ENCODE measurements at places on chromosomes 6 and 20.

DNA sequence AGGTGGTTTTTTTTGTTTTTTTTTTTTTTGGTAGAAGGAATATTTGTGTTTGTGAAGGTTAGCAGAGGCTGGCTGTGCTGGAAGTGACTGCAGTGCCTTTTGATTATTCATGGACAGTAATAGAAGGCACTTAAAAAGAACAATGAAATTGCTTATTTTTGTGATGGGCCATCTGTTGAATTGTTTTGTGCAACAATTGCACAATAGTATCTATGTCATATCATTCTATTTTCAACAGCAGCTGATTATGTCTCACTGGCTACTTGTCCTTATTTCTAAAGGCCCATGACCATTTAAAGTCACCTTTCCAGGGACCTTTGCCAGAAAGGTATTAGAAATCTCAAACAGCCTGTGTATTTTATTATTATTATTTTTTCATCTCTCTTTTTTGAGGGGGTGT lies 70.6 kb downstream of the AFG1L start:
- no peak for DNase-seq

DNA sequence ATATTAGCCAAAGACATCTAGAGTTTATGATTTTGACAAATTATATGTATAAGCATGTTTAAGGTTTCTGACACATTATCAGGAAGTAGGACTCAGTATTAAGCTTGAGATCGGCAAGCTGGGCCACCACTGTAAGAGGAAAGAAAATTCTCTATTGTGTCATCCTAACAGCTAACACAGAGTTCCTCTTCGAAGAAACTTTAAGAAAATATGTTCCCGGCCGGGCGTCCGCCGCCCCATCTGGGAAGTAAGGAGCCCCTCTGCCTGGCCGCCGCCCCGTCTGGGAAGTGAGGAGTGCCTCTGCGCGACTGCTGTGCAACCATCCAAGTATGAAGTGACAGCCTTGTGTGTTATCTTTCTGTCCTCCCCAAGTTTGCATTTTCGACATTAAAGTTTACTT lies 23.0 kb downstream of the USP49 start:
- DNase-seq = no peak

GRCh38 chr20:20292472-20292871 lies 75.4 kb upstream of the INSM1 start:
- DNase-seq = no peak

- peak; percentile 97 for DNase-seq
These were observed 116.4 kb downstream of the MYLK4 start for GRCh38 chr6:2634139-2634964.

GRCh38 chr20:4713401-4713800 lies 8.3 kb upstream of the PRND start:
- DNase-seq = no peak

DNA sequence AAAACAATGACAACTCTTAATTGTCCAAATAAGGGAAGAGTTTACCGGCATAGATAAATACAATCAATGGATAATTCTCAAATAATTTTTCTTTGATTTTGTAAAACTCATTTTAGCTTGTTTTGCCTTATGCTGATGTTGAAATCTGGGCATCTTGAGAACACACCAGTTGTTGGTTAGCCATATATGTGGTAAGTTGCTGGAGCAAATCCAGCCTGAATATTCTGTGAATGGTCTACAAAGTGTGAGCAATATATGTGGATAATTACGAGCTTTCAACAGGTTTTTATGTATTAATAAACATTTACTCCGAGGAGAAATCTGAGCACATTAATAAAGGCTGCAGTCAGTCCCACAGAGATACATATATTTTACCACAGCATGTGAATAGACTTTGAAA lies 423.6 kb downstream of the BCKDHB start:
- DNase-seq = no peak

- no peak for DNase-seq
These were observed 1.5 kb downstream of the PTPRT start for GRCh38 chr20:43188234-43188653.

DNA sequence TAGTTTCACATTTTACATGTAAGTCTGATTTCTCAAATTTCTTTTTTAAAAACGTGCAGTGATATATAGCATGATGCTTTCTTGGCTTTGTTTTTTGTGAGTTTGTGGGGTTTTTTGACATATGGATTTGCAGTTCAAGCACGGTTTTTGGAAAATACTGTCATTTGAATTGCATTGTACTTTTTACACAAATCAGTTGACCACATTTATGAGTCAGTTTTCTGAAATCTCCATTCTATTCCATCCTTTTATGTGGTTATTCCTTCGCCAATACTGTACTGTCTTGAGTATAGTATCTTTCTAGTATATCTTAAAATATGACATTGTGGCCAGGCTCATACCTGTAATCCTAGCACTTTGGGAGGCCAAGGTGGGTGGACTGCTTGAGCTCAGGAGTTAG lies 890.0 kb upstream of the CITED2 start:
- DNase-seq = no peak

DNA sequence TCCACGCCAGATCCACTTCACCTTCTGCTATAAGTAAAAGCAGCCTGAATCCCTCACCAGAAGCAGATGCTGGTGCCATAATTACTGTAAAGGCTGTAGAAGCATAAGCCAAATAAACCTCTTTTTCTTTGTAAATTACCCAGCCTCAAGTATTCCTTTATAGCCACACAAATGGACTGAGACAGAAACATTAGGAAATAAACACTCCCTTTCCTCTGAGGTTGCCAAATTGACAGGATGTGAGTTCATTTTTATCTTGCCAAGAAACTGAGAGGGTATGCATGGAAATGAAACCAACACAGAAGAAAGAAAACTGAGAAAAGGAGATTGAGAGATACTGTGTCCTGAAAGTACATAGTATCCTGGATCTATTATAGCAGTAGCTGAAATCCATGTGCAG lies 481.2 kb downstream of the HAO1 start:
- DNase-seq = no peak

- no peak for DNase-seq
These were observed 51.8 kb upstream of the APCDD1L start for GRCh38 chr20:58566981-58567380.

DNA sequence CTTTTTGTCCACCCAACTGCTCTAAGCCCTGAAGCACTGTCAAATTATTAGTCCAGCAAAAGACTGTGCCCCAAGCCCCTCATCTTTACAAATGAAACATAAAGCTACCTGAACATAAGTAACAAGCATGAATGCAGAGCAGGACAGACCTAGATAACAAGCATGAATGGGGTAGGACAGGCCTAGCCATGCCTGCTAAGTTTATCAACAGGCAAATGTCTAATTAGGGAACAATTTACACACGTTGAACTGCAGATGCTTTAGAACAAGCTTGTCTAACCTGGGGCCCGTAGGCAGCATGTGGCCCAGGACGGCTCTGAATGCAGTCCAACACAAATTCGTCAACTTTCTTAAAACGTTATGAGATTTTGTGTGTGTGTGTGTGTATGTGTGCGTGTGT lies 13.6 kb downstream of the FBXO30 start:
- DNase-seq = no peak

DNA sequence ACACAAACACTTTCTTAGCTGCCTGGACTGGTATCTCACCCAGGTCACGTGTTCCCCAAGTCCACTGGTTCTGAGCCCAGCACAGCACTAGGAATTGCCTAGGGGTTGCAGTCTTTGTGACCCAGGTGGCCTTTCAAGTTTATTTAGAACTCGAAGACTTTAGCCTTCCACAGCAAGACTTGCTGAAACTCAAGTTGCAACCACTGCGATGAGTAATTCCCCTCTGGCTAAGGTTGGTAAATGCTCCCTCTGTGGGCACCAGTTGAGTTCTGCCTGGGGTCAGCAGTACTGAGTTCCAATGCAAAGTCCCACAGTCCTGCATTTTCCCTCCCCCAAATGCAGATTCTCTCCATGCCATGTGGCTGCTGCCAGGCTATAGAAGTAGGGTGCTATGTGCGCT lies 77.6 kb upstream of the MOCS1 start:
- DNase-seq = no peak

GRCh38 chr6:159117046-159117445 lies 52.2 kb upstream of the FNDC1 start:
- DNase-seq = no peak

- DNase-seq = no peak
These were observed 92.0 kb downstream of the LY86 start for GRCh38 chr6:6680526-6680925.

DNA sequence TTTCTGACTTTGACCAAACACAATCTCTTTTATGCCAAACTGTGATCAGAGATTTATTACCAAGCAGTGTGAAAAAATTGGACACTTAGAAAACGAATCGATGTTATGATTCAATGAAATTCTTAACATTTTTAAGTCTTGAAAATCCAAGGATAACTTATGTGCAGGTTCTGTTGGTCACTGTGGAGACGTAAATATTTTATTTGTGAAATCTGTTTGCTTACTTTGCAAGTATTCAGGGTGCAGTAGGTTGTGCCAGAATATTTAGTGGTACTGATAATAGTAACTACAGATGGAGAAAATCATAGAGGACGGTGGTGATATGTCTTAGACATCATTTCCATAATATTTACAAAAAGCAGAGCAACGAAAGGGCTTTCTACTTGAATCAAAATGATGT lies 97.3 kb downstream of the BMP2 start:
- no peak for DNase-seq

- no peak for DNase-seq
These were observed 218.6 kb upstream of the RUNX2 start for GRCh38 chr6:45109551-45109950.

DNA sequence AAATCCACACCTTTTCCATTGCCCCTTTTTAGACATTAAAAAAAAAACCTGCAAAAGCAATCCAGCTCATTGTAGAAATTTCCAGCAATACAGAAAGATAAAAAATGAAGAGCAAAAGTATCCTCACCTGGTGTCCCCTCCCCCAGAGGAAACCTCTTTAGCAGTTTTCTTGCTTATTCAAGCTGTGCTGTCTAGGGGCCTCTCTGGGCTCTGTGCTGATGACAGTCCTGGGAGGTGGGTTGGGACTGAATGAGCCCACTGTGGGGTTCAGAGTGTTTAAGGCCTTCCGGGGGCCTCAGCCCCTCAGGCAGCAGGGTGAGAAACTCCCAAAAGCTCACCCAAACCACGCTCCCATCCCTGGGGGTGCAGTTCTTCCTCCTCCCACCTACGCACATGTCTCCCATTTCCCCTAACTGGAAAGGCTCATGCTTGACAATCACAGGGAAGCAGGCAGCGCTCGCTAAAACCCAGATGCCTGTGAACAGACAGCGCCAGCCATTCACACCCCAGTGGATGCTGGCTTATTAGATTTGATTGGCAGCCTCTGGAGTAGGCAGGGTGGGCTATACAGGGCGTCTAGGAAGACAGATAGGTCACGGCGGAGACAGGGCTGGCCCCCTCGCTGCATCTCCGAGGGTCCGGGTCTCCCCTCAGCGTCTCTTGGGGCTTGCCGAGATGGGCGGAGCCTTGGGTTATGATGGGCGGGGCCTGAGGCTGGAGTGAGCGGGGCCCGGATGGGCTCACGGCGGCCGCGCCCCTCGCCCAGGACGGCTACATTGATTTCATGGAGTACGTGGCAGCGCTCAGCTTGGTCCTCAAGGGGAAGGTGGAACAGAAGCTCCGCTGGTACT lies 4.6 kb downstream of the GUCA1A start:
- peak; percentile 60 for DNase-seq

- no peak for DNase-seq
These were observed 8.4 kb upstream of the BMP7 start for GRCh38 chr20:57274846-57275245.

DNA sequence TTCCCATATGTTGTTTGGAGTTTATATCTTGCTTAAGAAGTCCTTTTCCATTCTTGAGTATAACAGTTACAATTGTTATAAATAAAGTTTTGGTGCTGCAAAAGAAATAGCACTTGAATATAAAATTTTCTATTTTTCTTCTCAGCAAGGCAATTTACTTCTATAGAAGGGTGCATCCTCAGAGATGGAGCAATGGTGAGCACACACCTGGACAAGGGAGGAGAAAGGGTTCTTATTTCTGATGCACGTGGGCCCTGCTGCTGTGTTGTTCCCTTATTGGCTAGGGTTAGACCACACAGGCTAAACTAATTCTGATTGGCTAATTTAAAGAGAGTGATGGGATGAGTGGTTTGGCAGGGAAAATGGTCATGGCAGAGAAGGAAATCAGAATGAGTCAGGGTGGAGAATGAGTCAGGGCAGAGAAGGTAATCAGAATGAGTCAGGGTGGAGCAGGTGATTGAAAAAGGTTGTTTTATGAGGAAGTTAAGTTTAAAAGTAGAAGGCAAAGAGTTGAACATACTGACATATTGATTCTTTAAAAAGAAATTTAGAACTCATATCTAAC lies 38.0 kb downstream of the CST8 start:
- DNase-seq = no peak

GRCh38 chr6:29834564-29835436 lies 7.2 kb downstream of the HLA-G start:
- DNase-seq = peak; percentile 62

DNA sequence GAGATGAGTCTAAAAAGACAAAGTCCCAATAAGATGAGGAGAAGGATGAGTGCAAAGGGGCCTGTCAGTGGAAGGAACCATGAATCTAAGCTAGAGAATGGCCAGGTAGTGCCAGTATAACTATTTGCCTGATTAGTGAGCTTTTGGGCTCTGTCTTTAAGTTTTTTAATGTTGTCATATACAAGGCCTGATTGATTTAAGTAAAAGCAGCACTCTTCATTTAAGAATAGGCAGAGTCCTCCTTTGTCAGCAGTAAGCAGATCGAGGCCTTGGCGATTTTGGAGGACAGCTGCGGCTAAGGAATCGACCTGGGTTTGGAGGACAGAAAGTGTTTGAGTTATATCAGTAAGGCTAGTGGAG lies 753.4 kb upstream of the ADGRB3 start:
- DNase-seq = no peak

GRCh38 chr20:22699396-22699795 lies 115.0 kb upstream of the FOXA2 start:
- no peak for DNase-seq

GRCh38 chr6:120826253-120826652 lies 508.0 kb downstream of the TBC1D32 start:
- no peak for DNase-seq

- no peak for DNase-seq
These were observed 66.7 kb upstream of the BMP2 start for GRCh38 chr20:6700563-6701329.

- no peak for DNase-seq
These were observed 152.7 kb upstream of the SLC22A16 start for GRCh38 chr6:110629153-110629552.

DNA sequence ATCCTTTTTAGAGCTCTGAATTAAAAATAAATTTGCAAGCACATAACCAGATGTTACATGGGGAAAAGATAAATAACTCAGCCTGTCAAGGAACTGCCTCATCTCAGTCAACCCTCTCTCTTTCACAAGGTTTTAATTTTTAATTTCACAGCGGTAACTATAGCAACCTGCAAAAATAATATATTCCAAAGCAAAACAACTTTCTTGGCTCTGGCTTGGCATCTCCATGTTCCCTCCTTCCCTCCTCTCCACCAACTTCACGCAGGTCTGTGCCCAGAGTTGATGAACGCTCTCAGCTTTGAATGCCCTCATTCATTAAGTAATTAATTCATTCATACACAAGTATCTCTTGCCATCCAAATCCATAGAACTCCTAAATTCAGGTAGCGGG lies 32.5 kb upstream of the SIRPA start:
- DNase-seq = no peak

Data from mesothelial cell of epicardium (in vitro differentiated cells).